ENCODE measurements at places on chromosomes 16 and 17.

DNA sequence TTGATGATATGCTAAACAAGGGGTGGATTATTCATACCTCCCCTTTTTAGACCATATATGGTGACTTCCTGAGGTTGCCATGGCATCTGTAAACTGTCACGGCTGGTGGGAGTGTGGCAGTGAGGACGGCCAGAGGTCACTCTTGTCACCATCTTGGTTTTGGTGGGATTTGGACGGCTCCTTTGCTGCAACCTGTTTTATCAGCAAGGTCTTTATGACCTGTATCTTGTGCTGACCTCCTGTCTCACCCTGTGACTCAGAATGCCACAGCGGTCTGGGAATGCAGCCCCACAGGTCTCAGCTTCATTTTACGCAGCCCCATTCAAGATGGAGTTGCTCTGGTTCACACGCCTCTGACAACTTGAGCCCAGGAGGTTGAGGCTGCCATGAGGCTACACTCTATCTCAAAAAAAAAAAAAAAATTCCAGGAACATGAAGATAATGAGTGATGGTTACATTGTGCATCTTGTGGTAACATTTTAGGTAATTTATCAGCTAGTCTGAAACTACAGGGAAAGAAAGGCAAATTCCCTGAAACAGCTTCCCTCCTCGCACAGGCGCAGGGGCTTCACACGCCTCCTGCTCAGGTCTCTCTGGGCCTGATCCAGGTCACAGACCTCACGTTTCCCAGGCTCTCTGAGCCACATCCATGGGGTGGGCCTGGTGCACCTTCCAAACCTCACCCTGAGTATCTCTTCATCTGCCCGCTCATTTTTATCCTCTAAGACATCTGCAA lies 15.3 kb upstream of the UBE2I start:
- H3K27ac ChIP-seq = no peak overlapping the region
- H3K4me1 ChIP-seq = no peaks in the 10 kb centered on the region
- H3K36me3 ChIP-seq = no peaks in the 10 kb centered on the region
- peaks cover 40% of the 10 kb centered on the region for H3K27me3 ChIP-seq
- DNase-seq = no peak
- no peak overlapping the region for H3K4me3 ChIP-seq

- no peak for DNase-seq
- H3K36me3 ChIP-seq = no peaks in the 10 kb centered on the region
- no peaks in the 10 kb centered on the region for H3K27me3 ChIP-seq
- H3K27ac ChIP-seq = peak overlapping the region; percentile 23
- no peak overlapping the region for H3K4me3 ChIP-seq
Measured at GRCh38 chr17:82882715-82883418, 43.0 kb upstream of the ZNF750 start.

GRCh38 chr17:7931709-7932482 lies at the start of the genes CNTROB and TRAPPC1:
CNTROB (plus strand) TSS chr17:7932206; CDS start chr17:7933080, 874 bp downstream.
TRAPPC1 (minus strand) TSS chr17:7931946; CDS start chr17:7931829, 117 bp downstream.
- peaks cover 53% of the 10 kb centered on the region for H3K4me1 ChIP-seq
- DNase-seq = peak; percentile 100
- no peaks in the 10 kb centered on the region for H3K36me3 ChIP-seq

GRCh38 chr17:5283571-5284315 lies 1.7 kb downstream of the RABEP1 start:
- H3K27me3 ChIP-seq = no peaks in the 10 kb centered on the region
- no peaks in the 10 kb centered on the region for H3K36me3 ChIP-seq
- H3K4me3 ChIP-seq = peak overlapping the region; percentile 96
- H3K27ac ChIP-seq = no peak overlapping the region

GRCh38 chr17:57539529-57540301 lies 205.4 kb downstream of the CCDC182 start:
- H3K4me3 ChIP-seq = no peak overlapping the region
- H3K27ac ChIP-seq = no peak overlapping the region
- H3K4me1 ChIP-seq = no peaks in the 10 kb centered on the region
- H3K27me3 ChIP-seq = no peaks in the 10 kb centered on the region

DNA sequence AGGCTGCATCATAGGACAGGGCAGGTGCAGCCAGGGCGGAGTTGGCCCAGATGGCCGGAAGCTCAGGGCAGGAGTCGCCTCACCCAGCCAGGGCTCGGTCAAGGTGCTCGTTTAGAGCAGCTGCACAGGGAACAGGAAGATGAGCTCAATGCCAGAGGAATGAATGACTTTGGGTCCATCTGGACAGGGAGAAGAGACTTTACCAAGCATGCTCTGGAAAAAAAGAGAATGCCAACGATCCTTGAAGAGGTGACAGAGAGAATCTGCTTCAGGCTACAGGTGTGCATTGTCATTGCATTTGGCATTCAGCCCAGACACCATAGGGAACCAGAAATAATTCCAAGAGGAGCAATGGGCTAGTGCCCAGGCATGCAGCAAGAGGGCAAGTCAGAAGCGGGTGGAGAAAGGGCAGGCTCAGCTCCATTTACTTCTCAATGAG lies 6.7 kb upstream of the MPP3 start:
- no peak for DNase-seq
- H3K4me3 ChIP-seq = no peak overlapping the region
- H3K27ac ChIP-seq = no peak overlapping the region
- H3K36me3 ChIP-seq = no peaks in the 10 kb centered on the region

DNA sequence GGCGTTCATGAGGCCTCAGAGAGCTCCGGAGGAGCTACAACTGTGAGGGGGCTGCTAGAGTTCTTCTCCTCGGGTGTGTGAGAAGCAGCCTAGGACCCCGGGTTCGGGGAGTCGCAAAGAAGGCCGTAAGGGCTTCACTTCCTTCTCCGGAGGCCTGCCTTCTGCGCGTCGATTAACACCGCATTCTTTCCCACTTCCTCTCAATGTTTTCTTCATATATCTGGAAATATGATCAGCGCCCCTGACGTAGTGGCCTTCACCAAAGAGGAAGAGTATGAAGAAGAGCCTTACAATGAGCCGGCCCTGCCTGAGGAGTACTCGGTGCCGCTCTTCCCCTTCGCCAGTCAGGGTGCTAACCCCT lies 449 bp downstream of the SMCR8 start:
- DNase-seq = no peak
- peaks cover 74% of the 10 kb centered on the region for H3K4me1 ChIP-seq
- peaks cover 14% of the 10 kb centered on the region for H3K36me3 ChIP-seq
- peak overlapping the region; percentile 88 for H3K4me3 ChIP-seq

GRCh38 chr17:43817826-43818225 lies 15.1 kb downstream of the MPP3 start:
- no peaks in the 10 kb centered on the region for H3K27me3 ChIP-seq
- H3K4me3 ChIP-seq = no peak overlapping the region
- no peaks in the 10 kb centered on the region for H3K4me1 ChIP-seq
- no peak overlapping the region for H3K27ac ChIP-seq
- peak; percentile 62 for DNase-seq
- no peaks in the 10 kb centered on the region for H3K36me3 ChIP-seq

DNA sequence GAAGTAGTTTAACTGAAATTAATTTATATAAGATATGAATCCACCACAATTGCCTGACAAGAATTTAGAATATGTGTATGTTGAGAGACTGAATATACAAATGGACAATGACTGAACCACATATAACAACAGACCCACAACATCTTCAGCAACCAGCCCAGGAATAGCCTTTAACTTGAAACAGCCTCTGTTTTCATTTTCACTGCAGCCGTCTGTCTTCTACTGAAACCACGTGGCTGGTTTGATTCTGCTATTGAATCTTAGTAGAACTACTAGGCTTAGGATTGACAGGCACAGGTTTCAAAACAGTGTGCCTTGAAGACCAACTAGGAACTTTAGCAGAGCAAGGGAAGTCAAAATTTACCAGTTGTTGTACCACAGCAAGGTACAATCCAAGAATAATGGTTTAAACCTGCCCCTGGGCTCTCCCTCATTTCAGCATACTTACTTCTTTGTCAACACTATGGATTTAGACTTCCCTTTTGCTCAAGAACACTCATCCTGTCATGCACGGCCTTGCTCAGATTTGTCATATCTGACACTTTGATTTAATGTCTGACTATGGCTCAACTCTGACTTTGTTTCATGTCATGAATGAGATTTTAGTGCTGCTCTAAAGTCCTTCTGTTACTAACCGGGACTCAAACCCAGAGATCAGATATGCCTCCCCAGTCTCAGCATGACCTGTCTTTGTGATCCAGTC lies 355.0 kb downstream of the KIF2B start:
- no peak overlapping the region for H3K4me3 ChIP-seq
- DNase-seq = no peak
- no peaks in the 10 kb centered on the region for H3K27me3 ChIP-seq
- no peaks in the 10 kb centered on the region for H3K4me1 ChIP-seq

DNA sequence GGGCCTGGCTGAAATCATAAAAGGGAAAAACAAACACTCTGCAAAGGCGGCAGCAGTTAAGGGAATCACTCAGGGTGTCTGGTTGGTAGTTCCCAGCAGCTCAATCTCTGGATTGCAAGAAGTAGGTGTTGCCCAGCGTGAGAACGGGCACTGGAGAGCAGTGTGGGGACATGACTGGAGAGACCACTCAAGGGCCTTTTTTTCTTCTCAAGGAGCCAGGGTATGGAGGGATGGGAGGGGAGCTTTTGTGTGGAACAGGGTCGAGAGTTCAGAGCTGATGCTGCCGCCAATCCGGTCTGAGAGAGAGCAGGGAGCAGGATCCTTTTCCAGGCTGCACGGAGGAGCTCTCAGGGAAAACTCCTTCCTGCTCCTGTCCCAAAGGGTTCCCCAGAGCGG lies 15.2 kb downstream of the SCNN1B start:
- peaks cover 13% of the 10 kb centered on the region for H3K4me1 ChIP-seq
- peak; percentile 73 for DNase-seq
- no peaks in the 10 kb centered on the region for H3K27me3 ChIP-seq
- peak overlapping the region; percentile 48 for H3K27ac ChIP-seq
- H3K36me3 ChIP-seq = no peaks in the 10 kb centered on the region

GRCh38 chr17:6191405-6192324 lies 121.5 kb downstream of the WSCD1 start:
- peaks cover 4% of the 10 kb centered on the region for H3K27me3 ChIP-seq
- no peak overlapping the region for H3K4me3 ChIP-seq
- no peaks in the 10 kb centered on the region for H3K4me1 ChIP-seq
- DNase-seq = no peak

- peaks cover 50% of the 10 kb centered on the region for H3K4me1 ChIP-seq
- DNase-seq = no peak
- no peak overlapping the region for H3K27ac ChIP-seq
- H3K4me3 ChIP-seq = no peak overlapping the region
Measured at GRCh38 chr17:7882629-7883028, 6.0 kb upstream of the CHD3 start.

GRCh38 chr16:23857256-23857880 lies 21.6 kb downstream of the PRKCB start:
- no peak for DNase-seq
- H3K27ac ChIP-seq = no peak overlapping the region
- H3K4me1 ChIP-seq = peaks cover 55% of the 10 kb centered on the region
- no peaks in the 10 kb centered on the region for H3K27me3 ChIP-seq

DNA sequence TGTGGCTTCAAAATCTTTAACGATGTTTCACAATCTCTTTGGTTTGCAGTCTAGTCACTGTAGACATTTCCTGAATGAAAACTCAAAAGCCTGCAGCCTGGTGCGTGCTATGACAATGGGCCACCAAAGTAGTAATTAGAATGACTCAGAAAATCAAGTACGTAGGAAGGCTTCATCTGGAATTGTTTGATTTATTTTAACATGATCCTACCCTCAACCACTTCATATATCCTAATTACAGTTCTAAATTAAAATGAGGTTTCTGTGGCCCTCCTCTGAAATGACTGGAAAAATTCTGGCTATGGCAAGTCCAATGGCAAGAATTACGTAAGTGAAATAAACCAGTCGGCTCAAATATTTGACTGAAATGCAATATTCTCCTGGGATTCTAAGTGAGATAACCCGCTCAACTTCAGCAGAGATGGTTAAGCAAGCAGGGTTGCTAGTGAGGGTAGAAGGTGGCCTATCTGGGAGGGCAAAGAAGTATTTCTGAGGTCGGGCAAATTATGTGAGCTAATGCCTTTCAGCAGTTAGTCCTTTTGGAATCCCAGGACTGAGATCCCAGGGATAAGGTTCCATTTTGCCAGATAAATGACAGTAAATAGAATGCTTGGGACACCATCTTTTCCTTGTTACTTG lies 145.6 kb upstream of the MYOCD start:
- no peaks in the 10 kb centered on the region for H3K27me3 ChIP-seq
- H3K4me1 ChIP-seq = peaks cover 48% of the 10 kb centered on the region
- peak overlapping the region; percentile 79 for H3K27ac ChIP-seq

- no peak overlapping the region for H3K27ac ChIP-seq
- no peak for DNase-seq
- no peaks in the 10 kb centered on the region for H3K36me3 ChIP-seq
- H3K27me3 ChIP-seq = peaks cover 4% of the 10 kb centered on the region
- no peaks in the 10 kb centered on the region for H3K4me1 ChIP-seq
Measured at GRCh38 chr17:43714465-43715149, 44.0 kb downstream of the SOST start.

DNA sequence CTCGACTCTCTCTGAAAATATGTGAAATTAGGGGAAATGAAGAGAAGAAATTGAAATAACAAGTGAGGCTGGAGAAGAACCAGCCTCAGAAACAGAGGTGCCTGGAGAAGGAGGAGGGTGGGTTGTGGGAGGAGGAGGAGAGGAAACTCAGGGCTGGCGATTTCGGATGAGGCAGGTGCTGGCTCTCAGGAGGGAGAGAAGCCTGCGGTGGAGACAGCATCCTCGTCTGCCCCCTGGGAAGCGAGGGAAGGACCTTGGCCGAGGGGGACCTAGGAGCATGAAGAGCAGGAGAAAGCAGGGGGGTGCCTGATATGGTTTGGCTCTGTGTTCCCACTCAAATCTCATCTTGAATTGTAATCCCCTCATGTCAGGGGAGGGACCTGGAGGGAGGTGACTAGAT lies 264.7 kb upstream of the TNRC6C start:
- H3K27me3 ChIP-seq = no peaks in the 10 kb centered on the region
- H3K27ac ChIP-seq = no peak overlapping the region
- DNase-seq = no peak
- H3K36me3 ChIP-seq = no peaks in the 10 kb centered on the region
- H3K4me1 ChIP-seq = peaks cover 16% of the 10 kb centered on the region
- no peak overlapping the region for H3K4me3 ChIP-seq

- no peaks in the 10 kb centered on the region for H3K4me1 ChIP-seq
- peak; percentile 74 for DNase-seq
- H3K4me3 ChIP-seq = no peak overlapping the region
- H3K36me3 ChIP-seq = no peaks in the 10 kb centered on the region
- H3K27ac ChIP-seq = no peak overlapping the region
- H3K27me3 ChIP-seq = no peaks in the 10 kb centered on the region
Measured at GRCh38 chr16:12819126-12820117, 15.7 kb upstream of the CPPED1 start.

- H3K27ac ChIP-seq = no peak overlapping the region
- no peak overlapping the region for H3K4me3 ChIP-seq
- DNase-seq = no peak
- H3K4me1 ChIP-seq = no peaks in the 10 kb centered on the region
- no peaks in the 10 kb centered on the region for H3K27me3 ChIP-seq
- no peaks in the 10 kb centered on the region for H3K36me3 ChIP-seq
Measured at GRCh38 chr16:65837464-65837863, 529.0 kb upstream of the CDH5 start.

Measured in sigmoid colon (tissue), 7 donors.